T-helper 2 cell (primary cell): ENCODE measurements at places on chromosomes 4 and X.

- DNase-seq = no peak
These were observed 498.1 kb downstream of the NLGN4X start for GRCh38 chrX:5730556-5730955.

DNA sequence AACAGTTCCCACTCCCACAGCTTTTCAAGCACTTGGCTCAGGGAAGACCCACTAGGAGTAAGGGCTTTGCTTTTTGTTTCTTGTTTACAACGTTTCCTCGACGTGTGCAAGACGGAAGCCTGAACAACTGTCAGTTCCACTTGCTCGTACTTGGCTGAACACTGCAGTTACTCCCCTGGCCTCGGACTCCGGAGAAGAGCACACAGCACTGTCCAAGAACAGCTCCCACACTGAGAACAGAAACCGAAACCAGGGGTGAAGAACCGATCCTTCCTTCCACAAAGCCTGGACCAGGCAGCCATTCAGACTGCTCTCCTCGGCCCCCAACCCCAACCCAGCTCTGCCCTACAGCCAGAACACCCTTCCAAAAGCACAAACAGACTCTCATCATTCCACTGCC lies 25.5 kb downstream of the IRF2 start:
- DNase-seq = no peak

DNA sequence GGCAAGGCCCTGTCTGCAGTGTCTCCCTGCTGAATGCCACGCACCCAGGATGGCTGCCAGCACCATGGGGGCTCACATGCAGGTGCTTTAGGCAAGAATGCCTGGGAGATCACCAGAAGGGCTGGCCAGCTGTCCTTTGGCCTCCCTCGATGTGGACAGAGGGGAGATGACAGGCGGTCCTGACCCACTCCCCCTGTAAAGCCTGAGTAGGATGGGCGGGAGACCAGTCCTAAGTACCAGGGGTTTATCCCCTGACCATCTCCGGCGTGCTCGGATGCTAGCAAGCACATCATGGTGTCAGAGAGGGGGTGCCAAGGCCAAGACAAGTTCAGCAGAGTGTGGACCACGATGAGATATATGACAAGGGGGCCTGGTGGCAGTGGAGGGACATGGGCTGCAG lies 5.3 kb downstream of the PDZD4 start:
- DNase-seq = no peak

- no peak for DNase-seq
These were observed 83.5 kb downstream of the ZNF674 start for GRCh38 chrX:46461660-46462191.

- DNase-seq = no peak
These were observed 829.3 kb downstream of the NLGN4X start for GRCh38 chrX:5399403-5399802.

GRCh38 chr4:32485956-32486355 lies 1765.8 kb downstream of the PCDH7 start:
- DNase-seq = no peak

- peak; percentile 31 for DNase-seq
These were observed 16.2 kb downstream of the NKX6-1 start for GRCh38 chr4:84482564-84483563.

- no peak for DNase-seq
These were observed 15.0 kb downstream of the RGN start for GRCh38 chrX:47093248-47093647.

DNA sequence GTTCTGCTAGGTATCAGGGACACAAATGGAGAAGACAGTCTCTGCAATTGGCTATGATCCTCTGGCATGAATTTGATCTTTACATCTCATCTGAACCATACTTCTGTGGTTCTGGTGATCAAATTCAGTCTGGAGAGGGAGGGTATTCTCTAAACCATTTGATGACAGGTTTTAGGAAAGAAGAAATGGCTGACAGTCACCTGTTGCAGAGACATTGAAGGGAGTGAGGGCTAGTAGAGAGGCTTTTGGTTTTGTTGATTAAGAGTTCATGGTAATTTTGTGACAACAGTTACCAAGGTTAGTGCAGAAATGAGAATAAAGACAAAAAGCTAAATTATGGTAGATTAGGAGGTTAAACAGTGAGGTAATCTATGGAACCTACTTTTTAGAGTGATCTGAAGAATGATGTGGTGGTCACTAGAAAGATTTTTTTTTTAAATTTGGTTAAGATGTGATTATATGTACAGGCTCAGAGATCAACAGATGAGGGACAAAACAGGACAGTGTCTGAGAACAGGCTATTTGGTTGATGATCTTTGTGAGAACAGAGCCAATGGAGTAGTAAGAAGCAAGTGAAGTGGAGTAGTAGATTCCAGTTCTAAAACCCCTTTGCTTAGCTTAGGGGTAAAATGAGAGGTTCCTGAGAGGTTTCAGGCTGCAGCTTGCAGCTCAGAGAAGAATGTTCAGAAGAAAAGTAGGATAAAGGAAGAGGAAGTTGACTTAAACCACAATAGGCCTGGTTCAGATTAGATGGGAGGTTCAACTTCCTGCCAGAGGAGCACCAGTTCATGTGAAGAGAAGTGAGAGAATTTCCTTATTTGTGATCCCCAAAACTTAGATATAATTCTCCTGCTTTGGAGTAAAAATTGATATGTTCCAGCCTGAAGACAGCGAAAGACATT lies 34.7 kb downstream of the VSIG4 start:
- DNase-seq = peak; percentile 36

- no peak for DNase-seq
These were observed 68.9 kb upstream of the MND1 start for GRCh38 chr4:153275380-153276276.
